ENCODE measurements at places on chromosomes 16 and 17.
A peak's percentile ranks its signal among the peaks of the same experiment; 100 is the strongest.

- no peak for DNase-seq
Measured at GRCh38 chr16:67327743-67328142, 1.1 kb downstream of the LRRC36 start.

DNA sequence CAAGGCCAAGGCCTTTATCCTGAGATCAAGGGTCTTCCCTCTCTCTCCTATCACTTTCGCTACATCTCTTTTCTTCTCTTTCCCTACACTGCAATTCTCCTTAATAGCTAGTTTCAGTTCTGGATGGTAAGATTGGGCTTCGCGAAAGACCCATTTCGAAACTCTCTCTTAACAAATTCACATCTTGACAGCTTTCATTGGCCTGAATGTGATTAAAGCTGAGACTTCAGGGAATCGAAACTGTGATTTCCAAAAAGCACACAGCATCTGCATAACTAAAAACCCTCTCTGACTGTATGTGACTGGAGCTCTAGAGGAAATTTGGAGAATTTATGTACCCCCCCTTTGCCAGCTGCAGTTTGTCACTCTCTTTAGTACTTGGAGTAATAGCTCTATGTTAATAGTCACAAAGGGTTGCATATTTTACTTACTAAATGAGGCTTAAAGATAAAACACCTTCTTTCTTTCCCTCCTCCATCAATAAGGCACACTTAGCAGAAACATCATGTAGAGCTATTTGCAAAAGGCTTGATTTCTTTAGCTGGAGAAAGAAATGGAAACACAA is 105.3 kb upstream of the FAM20A start:
- no peak for DNase-seq

DNA sequence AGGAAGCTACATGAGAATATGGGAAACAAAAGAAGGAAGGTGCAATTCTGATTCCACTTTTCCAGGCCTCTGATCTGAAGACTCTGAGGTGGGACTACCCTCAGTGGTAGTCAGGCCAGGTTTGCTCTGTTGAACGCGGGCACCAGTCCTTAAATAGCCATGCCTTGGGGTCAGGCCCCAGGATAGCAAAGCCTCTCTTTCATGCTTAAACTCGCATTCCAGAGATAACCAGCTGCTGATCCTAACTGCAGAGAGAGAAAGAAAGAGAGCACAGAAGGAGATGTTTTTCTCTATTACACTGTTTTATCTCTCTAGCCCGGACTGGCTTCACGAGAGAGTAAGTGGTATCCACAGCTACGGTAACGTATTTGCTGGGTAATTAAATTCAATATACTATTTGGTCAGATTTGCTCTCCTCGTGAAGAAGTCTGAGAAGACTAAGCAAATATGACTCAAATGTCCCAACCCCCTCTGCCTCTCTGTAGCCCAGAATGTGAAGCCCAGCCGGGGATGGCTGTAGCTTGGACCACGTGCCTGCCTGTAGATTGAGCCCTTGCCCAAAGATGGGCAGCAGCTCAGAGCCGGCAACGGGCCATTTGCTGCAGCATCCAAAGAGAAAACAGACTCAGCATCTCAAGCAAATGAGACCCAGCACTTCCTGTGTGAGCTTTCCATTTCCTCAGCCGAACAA is 122.2 kb downstream of the SMG6 start:
- DNase-seq = no peak

DNA sequence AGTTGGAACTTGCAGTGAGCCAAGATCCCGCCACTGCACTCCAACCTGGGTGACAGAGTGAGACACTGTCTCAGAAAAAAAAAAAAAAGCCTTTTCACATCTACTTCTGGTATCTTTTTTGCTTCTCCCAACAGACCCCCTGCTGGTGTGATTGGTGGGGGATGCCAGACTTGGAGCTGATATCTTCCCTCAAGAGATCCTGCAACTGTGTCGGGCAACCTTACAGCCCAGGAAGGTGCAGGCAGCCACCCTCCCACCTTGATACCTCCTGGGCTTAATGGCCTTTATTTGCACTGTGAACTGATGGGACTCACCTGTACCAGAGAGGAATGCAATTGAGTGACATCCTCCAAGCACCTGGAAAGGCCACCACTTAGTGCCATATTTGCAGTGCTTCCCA is 142.3 kb downstream of the RGS9 start:
- DNase-seq = no peak

- DNase-seq = no peak
Measured at GRCh38 chr16:72501739-72502593, 330.0 kb upstream of the PMFBP1 start.

- DNase-seq = peak; percentile 50
Measured at GRCh38 chr17:81241648-81242420, 2.7 kb downstream of the NDUFAF8 start.

GRCh38 chr17:66984730-66985129 is 20.2 kb downstream of the CACNG4 start:
- no peak for DNase-seq

DNA sequence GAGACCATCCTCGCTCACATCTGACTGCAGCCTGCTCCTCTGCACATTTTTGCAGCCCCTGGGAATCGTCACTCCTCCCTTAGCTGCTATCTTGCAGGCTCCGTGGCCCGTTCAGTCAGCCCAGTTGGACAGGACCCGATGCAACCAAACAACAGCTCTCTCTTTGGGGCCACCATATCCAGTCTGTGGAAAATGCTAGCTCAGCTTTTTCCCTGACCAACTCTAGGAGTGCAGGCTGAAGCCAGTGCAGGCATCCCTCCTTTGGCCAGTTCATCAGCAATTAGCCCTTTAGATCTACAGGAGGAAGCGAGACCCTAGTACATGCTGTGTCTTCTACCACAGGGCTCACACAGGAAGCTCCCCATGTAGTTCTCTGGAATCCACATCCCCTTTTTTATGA is 182.1 kb downstream of the HS3ST3A1 start:
- DNase-seq = no peak

- DNase-seq = no peak
Measured at GRCh38 chr16:15749371-15749770, 99.3 kb downstream of the NDE1 start.

DNA sequence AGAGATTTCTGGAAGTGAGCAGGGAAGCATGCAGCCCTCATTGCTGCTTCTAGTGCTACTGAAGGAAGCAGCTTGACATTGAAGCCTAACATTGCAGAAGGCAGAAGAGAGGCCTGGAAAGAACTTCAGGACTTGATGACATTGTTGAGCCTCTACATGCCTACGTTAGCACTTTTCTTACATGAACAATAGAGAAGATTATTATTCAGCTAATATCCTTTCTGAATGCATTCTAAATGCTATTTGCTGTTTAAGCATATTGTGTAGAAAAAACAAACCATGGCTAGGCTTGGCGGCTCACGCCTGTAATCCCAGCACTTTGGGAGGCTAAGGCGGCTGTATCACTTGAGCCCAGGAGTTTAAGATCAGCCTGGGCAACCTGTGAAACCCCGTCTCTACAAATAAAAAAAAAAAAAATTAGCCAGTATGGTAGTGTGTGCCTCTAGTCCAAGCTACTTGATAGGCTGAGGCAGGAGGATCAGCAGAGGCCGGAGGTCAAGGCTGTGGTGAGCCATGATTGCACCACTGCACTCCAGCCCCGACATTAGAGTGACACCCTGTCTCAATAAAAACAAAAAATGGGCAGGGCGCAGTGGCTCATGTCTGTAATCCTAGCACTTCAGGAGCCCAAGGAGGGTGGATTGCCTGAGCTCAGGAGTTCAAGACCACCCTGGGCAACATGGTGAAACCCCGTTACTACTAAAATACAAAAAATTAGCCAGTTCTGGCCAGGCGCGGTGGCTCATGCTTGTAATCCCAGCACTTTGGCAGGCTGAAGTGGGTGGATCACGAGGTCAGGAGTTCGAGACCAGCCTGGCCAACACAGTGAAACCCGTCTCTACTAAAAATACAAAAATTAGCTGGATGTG is 2.2 kb upstream of the AURKB start:
- DNase-seq = no peak

DNA sequence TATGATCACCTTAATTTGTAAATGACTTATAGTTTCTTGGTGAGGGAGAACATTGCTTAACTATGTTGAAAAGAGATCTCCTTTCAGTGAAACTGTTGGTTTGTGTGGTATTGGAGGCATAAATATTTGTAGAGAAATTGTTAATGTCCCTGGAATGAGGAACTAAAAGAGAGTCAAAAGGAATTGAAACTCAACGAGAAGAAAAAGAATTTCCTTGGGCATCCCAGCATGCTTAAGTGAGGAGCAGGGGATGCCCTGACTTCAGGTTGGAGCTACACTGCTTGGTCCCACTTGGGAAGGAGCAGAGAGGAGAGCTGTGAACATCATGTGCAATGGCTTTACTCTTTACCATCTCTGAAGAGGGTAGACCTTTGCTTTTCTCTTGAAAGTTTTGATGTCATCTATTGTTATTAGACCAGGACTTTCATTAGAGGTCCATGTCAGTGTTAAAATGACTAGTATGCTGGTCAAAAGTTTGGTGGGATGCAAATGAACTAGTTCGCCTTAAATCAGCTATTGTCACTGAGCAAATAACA is 21.7 kb downstream of the KRT23 start:
- DNase-seq = no peak

- DNase-seq = no peak
Measured at GRCh38 chr17:48479014-48479402, 49.0 kb upstream of the SKAP1 start.

DNA sequence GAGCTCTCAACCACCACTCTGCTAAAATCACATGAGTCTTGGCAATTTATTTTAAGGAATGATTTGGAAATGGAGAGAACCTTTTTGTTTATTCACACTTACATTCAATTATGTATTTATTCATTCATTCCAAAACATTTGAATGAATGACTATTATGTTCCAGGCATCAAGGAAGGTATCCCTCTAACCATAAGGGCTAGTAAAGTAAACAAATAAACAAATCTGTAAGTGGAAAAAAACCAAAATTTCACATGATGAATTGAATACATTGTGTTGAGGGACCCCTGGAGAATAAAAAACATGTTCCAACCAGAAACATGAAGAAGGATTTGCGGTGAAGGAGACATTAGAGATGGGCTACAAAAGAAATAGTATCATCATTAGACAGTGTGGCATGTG is 677.8 kb downstream of the TOX3 start:
- DNase-seq = no peak

DNA sequence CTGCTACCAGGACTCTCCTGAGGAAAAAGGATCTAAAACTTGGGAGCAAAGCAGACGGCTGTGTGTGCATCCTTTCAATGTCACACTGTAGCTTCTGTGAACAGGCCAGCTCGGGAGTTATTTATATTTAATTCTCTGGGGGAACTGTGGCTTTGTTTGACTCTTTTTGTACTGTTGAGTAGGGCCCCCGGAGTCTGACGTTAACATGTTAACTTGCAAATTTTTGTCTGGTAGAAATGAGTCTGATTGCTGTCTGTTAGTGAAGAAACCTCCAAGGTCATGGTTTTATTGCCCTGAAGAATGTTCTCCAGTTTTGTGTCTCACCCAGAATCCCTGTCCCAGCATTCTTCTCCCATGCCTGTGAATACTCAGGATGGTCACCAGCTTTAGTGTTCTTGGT is 14.2 kb upstream of the KCNG4 start:
- no peak for DNase-seq

GRCh38 chr17:8875436-8875835 is 8.0 kb upstream of the PIK3R6 start:
- DNase-seq = no peak

DNA sequence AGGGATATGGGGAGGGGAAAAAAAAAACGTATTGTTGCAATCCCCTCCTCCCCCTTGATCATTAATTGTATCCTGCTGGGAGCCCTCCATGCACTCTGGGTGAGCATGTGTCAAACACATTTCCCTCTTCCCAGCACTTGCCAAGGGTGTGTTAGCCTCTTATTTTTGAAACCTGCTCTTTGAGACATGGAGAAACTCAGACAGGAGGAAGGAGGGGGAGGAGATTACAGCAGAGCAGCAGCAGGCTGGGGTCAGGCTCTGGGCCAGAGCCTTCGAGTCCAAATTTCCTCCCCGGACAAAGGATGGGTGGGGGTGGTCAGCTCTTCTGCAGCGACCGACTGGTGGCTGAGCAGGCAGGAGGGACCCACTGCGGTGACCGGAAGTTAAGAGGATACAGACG is 64.7 kb downstream of the SOX9 start:
- no peak for DNase-seq

DNA sequence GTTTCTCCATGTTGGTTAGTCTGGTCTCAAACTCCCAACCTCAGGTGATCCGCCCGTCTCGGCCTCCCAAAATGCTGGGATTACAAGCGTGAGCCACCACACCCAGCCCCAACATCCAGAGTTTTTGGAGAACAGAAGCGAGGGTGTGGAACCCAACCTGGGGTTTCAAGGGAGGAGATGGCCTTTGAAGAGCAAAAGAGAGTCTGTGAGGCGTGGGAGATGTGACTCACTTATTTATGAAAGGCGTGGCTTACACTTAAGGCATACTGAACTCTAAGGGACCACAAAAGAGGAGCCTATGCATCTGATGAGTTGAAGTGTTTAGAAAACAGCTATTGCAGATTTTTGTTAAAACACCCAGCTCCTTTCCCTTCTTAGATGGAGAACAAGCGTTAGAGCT is 18.9 kb downstream of the ARSG start:
- DNase-seq = no peak

GRCh38 chr16:75024594-75024993 is 25.8 kb downstream of the ZNRF1 start:
- DNase-seq = no peak

GRCh38 chr17:69064476-69064875 is 3.7 kb upstream of the ABCA9 start:
- no peak for DNase-seq

DNA sequence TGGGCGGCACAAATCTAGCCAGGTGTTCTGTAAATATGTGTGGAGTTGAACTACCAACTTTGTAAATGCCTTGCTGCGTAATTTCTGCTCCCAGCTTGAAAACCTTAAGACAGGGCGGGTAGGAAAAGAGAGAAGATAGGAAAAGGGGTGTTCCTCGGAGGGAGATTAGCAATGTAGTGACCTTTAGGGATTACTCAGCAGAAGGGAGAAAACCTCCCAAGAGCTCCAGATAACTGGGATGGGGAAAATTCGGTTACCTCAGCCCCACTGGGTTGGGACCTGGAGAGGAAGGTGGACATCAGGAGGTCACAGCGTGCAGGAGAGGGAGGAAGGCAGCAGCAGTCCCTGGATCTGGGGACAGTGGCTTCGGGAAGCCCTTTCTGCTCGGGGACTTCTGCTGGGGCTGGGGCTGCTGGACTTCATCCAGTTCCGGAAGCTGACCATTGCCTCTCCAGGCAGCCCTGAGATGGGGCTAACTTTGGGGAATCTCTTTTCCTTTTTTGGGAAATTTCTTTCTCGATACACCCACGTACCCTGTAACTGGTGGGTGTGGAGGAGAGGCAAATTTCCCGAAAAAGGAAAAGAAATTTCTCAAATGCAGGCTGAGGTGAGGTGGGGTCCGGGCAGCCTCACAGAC is 39.2 kb downstream of the MPRIP start:
- no peak for DNase-seq

- no peak for DNase-seq
Measured at GRCh38 chr17:82528484-82529265, 9.1 kb downstream of the FOXK2 start.

DNA sequence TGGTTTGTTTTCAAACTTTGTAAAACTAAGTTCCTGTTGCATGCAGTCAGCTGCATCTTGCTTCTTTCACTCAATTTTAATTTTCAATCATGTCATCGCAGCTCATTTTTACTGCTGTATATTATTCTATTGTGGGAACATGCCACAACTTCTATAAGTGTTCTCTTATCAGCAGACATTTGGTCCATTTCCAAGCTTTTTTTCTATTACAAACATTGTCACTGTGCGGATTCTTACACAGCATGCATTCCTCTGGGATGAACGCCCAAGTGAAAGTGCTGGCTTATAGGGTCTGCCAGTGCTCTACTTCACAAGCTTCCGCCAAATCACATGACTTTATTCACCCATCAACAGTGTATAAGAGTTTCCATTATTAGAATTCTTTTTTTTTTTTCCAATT is 22.7 kb downstream of the GINS3 start:
- no peak for DNase-seq

GRCh38 chr17:34378664-34379101 is 15.7 kb upstream of the CCL1 start:
- no peak for DNase-seq

All from stimulated activated CD4-positive, alpha-beta T cell treated with anti-CD3 and anti-CD28 coated beads, Interleukin-1b, Interleukin-23, amount 100 ng/mL, for 24 hours (primary cell).